Osteoblast (primary cell): ENCODE measurements at places on chromosomes 3 and 15. TPM values are rescaled to one million over a fixed set of nuclear protein-coding genes. Genes with fewer than 3 reads are reported as not detected.

GP9 gene
- not detected in 2 replicates for total RNA-seq

DNA sequence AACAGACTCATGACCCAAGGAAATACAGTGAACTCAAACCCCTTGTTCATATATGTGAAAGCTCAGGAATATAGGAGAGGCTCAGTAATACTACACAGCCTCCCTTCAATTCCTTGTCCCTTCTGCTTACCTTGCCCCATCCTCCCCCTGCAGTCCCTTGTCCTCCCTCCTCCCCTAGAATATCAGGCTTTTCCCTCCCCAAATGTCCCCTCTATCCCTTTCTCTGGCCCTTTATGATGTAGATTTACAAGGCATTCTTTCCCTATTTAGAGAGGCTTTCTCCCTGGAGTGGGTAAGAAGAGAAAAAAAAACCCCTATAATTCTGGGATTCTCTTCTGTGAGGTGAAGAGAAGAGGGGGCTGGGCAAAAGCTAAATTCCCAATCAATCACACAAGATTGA is 64.9 kb upstream of the KBTBD8 start:
- no peaks in the 10 kb centered on the region for H3K4me1 ChIP-seq
- H3K27me3 ChIP-seq = no peaks in the 10 kb centered on the region
- DNase-seq = no peak
- H3K27ac ChIP-seq = no peak overlapping the region
- no peak overlapping the region for H3K4me3 ChIP-seq

DNA sequence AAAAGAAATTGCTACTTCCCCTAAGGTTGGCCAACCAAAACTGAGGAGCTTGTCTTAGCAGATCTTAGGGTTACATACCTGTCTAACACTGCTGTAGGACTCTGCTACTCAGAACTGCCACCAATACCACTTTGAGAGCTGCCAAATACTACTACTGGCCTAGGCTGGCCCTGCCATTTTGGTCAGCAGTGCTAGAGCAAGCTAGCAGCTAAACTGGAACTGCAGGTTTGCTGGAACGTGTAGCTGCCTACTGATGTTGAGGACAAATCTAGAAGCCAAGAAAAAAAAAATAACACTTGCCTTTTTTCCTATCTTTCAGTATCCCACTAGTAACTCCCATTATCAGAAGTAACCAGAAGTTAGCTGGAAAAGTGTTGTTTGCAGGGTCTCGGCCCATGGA is 387.4 kb downstream of the RBMS3 start:
- no peak for DNase-seq
- no peaks in the 10 kb centered on the region for H3K4me1 ChIP-seq
- H3K27me3 ChIP-seq = no peaks in the 10 kb centered on the region
- H3K27ac ChIP-seq = no peak overlapping the region
- H3K4me3 ChIP-seq = no peak overlapping the region
- no peaks in the 10 kb centered on the region for H3K36me3 ChIP-seq

- no peak for DNase-seq
- H3K4me1 ChIP-seq = no peaks in the 10 kb centered on the region
- no peak overlapping the region for H3K4me3 ChIP-seq
- no peaks in the 10 kb centered on the region for H3K27me3 ChIP-seq
These were observed 3.1 kb downstream of the CD86 start for GRCh38 chr3:122058294-122058693.

- H3K36me3 ChIP-seq = no peaks in the 10 kb centered on the region
- no peaks in the 10 kb centered on the region for H3K27me3 ChIP-seq
- H3K4me1 ChIP-seq = no peaks in the 10 kb centered on the region
- peak; percentile 37 for DNase-seq
- H3K4me3 ChIP-seq = no peak overlapping the region
These were observed 139.4 kb upstream of the TSC22D2 start for GRCh38 chr3:150268426-150269391.

GRCh38 chr15:34311563-34311962 is 26.0 kb downstream of the SLC12A6 start:
- DNase-seq = no peak
- H3K36me3 ChIP-seq = no peaks in the 10 kb centered on the region
- H3K27ac ChIP-seq = no peak overlapping the region
- no peak overlapping the region for H3K4me3 ChIP-seq

DNA sequence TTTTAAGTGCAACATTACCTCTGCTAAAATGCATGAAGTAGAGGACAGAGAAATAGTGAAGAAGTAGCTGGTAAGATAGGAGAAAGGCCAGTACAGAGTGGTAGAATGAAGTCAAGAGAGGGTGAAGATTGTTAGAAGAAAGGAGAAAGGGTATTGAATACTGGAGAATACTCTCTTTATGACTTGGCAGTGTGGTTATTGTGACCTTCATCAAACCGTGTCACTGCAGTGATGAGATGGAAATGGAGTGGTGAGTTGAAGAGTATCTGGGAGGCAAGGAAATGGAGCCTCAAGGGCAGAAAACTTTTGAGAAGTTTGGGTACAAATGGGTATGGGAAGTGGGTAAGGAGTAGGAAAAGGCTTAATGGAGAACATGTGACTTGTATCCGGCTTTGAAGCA is 24.7 kb downstream of the MINDY2 start:
- H3K4me3 ChIP-seq = no peak overlapping the region
- no peaks in the 10 kb centered on the region for H3K27me3 ChIP-seq
- H3K27ac ChIP-seq = no peak overlapping the region
- H3K36me3 ChIP-seq = peaks cover 3% of the 10 kb centered on the region

ZNF385D gene
- 2.5 and 2.9 TPM in 2 replicates for total RNA-seq

DNA sequence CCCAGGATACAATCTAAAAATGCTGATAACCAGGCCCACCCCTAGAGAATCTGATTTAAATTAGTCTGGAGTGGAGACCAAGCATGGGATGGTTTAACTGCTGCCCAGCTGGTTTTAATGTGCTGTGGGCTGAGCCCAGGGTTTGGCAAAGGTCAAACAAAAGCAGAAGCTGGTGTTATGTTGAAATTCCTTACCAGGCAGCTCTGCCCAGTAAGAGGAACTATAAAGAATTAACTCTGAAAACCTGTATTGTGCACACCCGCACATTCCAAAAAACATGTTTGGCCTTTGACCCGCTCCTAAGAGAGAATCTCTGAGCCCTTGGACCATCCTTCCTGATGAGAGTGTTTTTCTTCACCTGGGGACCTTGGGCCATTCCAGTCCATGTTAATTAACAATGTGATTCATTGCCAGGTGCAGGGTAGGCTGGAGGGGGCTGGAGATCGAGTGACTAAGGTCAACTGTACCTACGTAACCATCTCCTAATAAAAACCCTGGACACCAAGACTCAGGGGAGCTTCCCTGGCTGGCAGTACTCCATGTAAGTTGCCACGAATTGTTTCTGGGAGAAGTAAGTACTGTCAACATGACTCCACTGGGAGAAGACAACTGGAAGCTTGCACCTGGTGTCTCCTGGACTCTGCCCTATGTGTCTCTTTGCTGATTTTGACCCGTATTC is 10.9 kb downstream of the CCDC13 start:
- peaks cover 10% of the 10 kb centered on the region for H3K4me1 ChIP-seq
- H3K27ac ChIP-seq = no peak overlapping the region
- no peak for DNase-seq

DNA sequence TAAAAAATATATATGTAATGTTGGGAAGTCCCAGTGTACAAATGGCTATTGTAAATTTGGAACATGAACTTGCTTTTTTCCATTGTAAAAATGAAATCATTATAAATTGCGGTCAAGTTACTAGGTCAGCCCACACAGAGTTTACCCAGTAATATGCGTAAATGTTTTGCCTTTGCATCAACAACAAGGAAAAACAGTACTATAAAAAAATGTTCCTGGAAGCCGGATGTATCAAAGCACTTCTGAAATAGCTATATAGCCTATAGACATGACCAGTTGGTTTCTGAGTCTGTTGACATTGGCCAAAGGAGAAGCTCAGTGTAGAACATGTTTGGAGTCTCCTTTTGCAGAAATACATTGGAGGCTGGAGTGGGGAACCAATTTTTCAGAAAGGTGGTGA is 23.2 kb downstream of the CTNNB1 start:
- H3K27ac ChIP-seq = peak overlapping the region; percentile 52
- H3K36me3 ChIP-seq = peaks cover 32% of the 10 kb centered on the region
- H3K4me1 ChIP-seq = peaks cover 31% of the 10 kb centered on the region
- no peak overlapping the region for H3K4me3 ChIP-seq

GRCh38 chr15:83955806-83956265 is 279.7 kb upstream of the GOLGA6L4 start:
- H3K4me3 ChIP-seq = no peak overlapping the region
- no peak overlapping the region for H3K27ac ChIP-seq
- H3K36me3 ChIP-seq = no peaks in the 10 kb centered on the region
- no peaks in the 10 kb centered on the region for H3K4me1 ChIP-seq
- H3K27me3 ChIP-seq = no peaks in the 10 kb centered on the region
- no peak for DNase-seq

SPRED1 gene
- total RNA-seq = 32.6 and 32.7 TPM in 2 replicates

DNA sequence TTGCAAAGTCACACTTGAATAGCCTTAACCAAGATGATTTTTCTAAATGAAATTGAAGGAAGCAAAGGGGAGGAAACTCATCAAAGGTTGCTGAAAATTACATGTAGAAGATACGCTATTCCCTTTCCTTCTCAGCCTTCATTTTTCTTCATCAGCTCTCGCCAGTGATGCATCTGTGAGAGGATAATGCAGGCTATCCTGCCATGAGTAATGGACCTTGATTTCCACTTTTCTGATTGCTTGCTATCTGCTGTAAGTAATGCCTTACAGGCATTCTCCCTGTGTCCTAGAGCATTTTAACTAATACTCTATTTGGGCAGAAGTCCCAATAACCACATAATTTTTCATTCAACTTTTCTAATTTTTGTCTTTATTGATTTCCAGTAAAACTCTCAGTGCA is 162.6 kb downstream of the BBX start:
- peaks cover 7% of the 10 kb centered on the region for H3K4me1 ChIP-seq
- no peaks in the 10 kb centered on the region for H3K36me3 ChIP-seq
- DNase-seq = no peak
- H3K4me3 ChIP-seq = no peak overlapping the region

FBXL22 gene
- total RNA-seq = 0.59 and 1.8 TPM in 2 replicates

- DNase-seq = no peak
- no peak overlapping the region for H3K27ac ChIP-seq
- H3K4me1 ChIP-seq = peaks cover 28% of the 10 kb centered on the region
- H3K27me3 ChIP-seq = no peaks in the 10 kb centered on the region
- H3K4me3 ChIP-seq = no peak overlapping the region
These were observed 9.4 kb upstream of the EID1 start for GRCh38 chr15:48868536-48868935.

GRCh38 chr15:43408789-43409188 is 37.9 kb downstream of the TUBGCP4 start:
- no peaks in the 10 kb centered on the region for H3K4me1 ChIP-seq
- no peaks in the 10 kb centered on the region for H3K27me3 ChIP-seq
- no peak overlapping the region for H3K27ac ChIP-seq
- no peak overlapping the region for H3K4me3 ChIP-seq
- no peak for DNase-seq
- peaks cover 84% of the 10 kb centered on the region for H3K36me3 ChIP-seq

DNA sequence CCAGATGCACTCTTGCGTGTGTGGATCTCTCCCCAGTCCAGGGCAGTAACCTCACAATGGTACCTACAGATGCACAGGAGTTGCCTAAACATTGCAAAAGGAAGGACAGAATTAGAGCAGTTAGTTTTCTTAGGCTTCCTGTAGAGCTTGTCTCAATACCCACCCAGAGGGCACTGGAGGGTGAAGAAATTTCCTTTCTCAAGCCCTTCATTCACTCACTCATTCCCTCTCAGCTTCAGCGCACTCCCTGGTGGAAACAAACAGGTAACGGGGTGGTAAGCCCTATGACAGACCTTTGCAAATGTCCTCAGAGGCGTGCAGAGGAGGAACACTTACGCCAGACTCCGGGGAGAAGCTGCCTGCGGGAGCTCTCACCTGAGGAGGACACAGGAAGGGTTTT is 267.4 kb upstream of the HES1 start:
- no peak overlapping the region for H3K4me3 ChIP-seq
- H3K27ac ChIP-seq = no peak overlapping the region
- no peak for DNase-seq
- peaks cover 22% of the 10 kb centered on the region for H3K4me1 ChIP-seq
- H3K27me3 ChIP-seq = peaks cover 6% of the 10 kb centered on the region
- no peaks in the 10 kb centered on the region for H3K36me3 ChIP-seq

TMEM212 gene
- not detected in 2 replicates for total RNA-seq

OR5K3 gene
- total RNA-seq = not detected in 2 replicates

GRCh38 chr15:100663086-100663914 is 60.9 kb downstream of the ASB7 start:
- H3K4me3 ChIP-seq = no peak overlapping the region
- H3K27ac ChIP-seq = no peak overlapping the region
- DNase-seq = peak; percentile 79
- no peaks in the 10 kb centered on the region for H3K36me3 ChIP-seq
- H3K27me3 ChIP-seq = no peaks in the 10 kb centered on the region

DNA sequence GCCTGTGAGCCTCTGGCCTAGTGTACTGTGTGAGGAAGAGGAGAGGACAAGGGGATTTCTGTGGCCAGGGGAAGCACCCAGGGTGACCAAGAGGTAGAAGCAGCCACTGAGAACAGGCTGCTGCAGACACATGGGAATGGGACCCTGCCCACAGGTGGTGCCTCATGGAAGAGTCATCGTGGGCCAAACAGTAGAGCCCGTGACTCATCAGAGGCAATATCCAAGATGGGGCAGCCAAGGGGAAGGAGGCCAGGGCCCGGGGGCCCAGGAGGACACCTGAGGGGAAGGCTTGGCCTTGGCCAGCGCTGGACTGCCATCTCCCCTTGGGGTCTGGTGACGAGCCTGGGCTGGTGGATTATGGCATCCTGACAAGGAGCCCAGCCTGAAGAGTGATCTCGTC is 275.0 kb upstream of the LYSMD4 start:
- H3K4me1 ChIP-seq = no peaks in the 10 kb centered on the region
- H3K27ac ChIP-seq = no peak overlapping the region
- no peak overlapping the region for H3K4me3 ChIP-seq
- H3K36me3 ChIP-seq = no peaks in the 10 kb centered on the region
- no peak for DNase-seq
- H3K27me3 ChIP-seq = no peaks in the 10 kb centered on the region

NUP210 gene
- under 0.01 TPM in 2 replicates for total RNA-seq

DNA sequence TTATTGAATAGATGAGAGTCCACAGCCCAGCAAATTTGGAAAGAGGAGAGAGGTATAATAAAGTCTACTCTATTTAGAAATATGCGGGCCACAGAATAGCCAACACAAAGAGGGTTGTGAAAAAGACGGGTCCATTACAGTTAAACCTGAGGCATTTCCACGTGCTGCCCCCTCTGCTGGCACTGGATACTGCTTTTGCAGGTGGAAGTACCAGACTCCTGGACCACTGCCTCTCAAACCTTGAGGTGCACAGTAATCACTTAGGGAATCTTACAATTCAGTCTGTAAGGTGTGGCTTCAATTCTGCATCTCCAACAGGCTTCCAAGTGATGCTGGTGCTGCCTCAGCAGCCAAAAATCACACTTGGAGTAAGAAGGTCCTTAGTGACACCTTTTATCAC is 3.0 kb upstream of the TFDP2 start:
- no peak overlapping the region for H3K27ac ChIP-seq
- no peaks in the 10 kb centered on the region for H3K36me3 ChIP-seq

GRCh38 chr15:98841419-98841970 is 166.1 kb downstream of the PGPEP1L start:
- H3K4me1 ChIP-seq = peaks cover 9% of the 10 kb centered on the region
- H3K27me3 ChIP-seq = no peaks in the 10 kb centered on the region
- H3K27ac ChIP-seq = no peak overlapping the region
- no peak for DNase-seq
- H3K4me3 ChIP-seq = no peak overlapping the region

GRCh38 chr3:10551821-10552630 is 46.6 kb upstream of the ATP2B2 start:
- peak overlapping the region; percentile 31 for H3K27ac ChIP-seq
- H3K27me3 ChIP-seq = no peaks in the 10 kb centered on the region
- peaks cover 19% of the 10 kb centered on the region for H3K4me1 ChIP-seq
- peak overlapping the region; percentile 20 for H3K4me3 ChIP-seq
- DNase-seq = peak; percentile 95

- no peaks in the 10 kb centered on the region for H3K4me1 ChIP-seq
- no peak for DNase-seq
- peaks cover 9% of the 10 kb centered on the region for H3K27me3 ChIP-seq
- no peaks in the 10 kb centered on the region for H3K36me3 ChIP-seq
- no peak overlapping the region for H3K4me3 ChIP-seq
- no peak overlapping the region for H3K27ac ChIP-seq
These were observed 9.0 kb downstream of the P2RY1 start for GRCh38 chr3:152843955-152844354.
